Gastrocnemius medialis (tissue), 4 donors: ENCODE measurements at places on chromosomes 1 and 21.

DNA sequence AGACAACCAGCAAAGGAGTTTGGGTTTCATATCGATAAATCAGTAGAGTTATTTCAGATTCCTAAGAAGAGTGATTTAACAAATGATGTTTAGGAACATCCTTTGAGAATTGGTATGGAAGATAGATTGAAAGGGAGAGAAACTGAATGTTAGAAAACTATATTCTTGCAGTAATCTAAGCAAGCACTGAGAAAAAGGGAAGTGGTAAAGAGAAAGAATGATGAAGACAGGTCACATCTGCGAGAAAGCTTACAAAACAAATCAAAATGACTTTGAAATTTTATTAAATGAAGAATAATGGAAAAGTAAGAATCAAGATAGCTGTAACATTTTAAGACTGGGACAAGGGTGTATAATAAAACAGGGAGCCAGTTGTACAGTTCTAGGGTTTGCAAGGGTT lies 177.0 kb downstream of the HS2ST1 start:
- no peak for DNase-seq

GRCh38 chr21:43023175-43023574 lies 48.8 kb downstream of the PKNOX1 start:
- DNase-seq, result no peak

DNA sequence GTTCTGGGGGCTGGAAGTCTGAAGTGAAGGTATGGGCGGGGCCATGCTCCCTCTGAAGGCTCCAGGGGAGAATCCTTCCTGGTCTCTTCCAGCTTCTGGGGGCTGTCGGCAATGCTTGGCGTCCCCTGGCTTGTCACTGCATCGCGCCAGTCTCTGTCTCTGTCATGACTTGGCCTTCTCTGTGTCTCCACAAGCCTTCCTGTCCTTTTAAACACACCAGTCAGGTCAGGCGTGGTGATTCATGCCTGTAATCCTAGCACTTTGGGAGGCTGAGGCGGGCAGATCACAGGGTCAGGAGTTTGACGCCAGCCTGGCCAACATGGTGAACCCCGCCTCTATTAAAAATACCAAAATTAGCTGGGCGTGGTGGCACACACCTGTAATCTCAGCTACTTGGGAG lies 125.3 kb downstream of the ACTL8 start:
- no peak for DNase-seq

DNA sequence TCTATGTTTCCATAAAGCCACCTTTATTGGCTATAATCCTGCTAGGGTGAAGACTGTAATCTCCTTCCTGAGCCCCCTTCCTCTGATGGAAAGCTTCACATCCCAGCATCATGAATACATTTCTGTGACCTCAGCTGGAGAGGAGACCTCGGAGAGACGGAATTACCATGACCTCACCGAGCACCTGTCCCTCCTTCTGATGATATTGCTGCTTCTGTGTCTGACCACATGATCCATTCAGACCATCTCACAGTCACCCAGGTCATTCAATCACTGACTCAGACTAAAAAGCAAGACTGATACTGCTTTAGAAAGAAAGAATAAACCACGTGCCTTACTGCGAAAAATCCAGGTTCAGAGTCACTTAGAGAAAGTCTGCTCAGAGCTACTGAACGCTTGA lies 8.8 kb downstream of the KCND3 start:
- DNase-seq, result no peak

DNA sequence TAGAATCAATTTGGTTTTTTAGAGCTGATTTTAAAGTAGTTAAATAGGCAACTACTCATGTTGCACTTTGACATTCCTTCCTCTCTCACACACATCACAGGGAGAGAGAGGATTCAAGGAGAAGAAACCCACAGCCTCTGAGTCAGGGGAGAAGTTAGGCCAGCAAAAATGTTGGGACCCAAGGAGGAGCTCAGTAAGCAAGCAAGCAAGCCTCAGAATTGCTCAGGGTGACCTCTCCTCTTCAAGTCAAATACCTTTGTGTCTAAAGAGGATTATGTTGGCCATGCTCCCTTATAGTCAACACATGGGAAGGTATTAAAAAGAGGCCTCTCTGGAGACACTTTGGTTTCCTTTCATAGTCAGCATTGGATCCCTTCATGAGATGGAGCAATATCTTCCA lies 80.5 kb upstream of the WARS2 start:
- DNase-seq, result no peak

DNA sequence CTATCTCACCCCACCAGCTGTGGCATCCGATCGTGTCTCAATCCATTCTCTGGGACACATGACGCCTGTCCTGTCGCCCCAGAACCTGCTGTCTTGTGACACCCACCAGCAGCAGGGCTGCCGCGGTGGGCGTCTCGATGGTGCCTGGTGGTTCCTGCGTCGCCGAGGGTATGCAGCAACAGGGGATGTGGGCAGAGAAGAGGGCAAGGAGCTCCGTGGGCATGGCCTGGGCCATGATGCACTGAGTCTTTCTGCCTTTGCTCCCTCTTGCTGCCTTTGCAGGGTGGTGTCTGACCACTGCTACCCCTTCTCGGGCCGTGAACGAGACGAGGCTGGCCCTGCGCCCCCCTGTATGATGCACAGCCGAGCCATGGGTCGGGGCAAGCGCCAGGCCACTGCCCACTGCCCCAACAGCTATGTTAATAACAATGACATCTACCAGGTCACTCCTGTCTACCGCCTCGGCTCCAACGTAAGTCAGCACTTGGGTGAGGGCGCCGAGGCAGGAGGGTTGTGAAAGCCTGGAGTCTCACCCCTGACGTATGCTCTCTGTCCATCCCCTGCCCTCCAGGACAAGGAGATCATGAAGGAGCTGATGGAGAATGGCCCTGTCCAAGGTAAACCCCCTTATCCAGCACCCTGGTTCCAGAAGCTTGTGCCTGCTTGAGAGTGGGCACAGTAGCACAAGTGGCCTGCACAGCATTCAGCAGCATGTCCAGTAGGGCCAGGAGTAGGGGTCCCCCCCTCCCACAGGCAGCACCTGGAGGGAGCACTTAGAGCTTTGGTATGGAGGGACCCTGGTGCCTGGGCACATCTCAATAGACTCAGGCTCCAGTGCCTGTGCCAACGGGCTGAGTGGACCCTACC lies 8.8 kb downstream of the TINAGL1 start:
- no peak for DNase-seq

DNA sequence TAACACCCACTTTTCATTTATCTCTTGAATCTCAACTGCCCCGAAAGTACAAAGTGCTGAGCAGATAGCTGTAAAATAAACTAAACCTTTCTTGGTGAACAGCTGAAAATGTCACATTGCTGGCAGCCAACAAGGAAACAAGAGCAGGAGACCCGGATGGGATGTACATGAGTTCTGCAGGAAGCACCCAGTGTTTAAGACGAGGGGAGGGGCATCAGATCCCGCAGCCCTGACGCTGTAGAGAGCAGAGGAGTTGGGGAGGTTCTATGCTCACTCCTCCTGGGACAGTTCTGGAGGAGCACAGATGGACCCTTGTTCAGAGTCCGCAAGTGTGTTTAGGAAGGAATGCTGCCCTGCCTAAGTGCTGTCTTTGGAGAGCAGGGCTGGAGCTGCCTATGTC lies 32.0 kb upstream of the EPHA8 start:
- no peak for DNase-seq

- no peak for DNase-seq
These were observed at the start of gene S100A7A for GRCh38 chr1:153415850-153416570. S100A7A (plus strand) TSS chr1:153416520; CDS start chr1:153418083, 1,563 bp downstream.

GRCh38 chr1:61140778-61141177 lies 58.4 kb downstream of the NFIA start:
- DNase-seq, result no peak

DNA sequence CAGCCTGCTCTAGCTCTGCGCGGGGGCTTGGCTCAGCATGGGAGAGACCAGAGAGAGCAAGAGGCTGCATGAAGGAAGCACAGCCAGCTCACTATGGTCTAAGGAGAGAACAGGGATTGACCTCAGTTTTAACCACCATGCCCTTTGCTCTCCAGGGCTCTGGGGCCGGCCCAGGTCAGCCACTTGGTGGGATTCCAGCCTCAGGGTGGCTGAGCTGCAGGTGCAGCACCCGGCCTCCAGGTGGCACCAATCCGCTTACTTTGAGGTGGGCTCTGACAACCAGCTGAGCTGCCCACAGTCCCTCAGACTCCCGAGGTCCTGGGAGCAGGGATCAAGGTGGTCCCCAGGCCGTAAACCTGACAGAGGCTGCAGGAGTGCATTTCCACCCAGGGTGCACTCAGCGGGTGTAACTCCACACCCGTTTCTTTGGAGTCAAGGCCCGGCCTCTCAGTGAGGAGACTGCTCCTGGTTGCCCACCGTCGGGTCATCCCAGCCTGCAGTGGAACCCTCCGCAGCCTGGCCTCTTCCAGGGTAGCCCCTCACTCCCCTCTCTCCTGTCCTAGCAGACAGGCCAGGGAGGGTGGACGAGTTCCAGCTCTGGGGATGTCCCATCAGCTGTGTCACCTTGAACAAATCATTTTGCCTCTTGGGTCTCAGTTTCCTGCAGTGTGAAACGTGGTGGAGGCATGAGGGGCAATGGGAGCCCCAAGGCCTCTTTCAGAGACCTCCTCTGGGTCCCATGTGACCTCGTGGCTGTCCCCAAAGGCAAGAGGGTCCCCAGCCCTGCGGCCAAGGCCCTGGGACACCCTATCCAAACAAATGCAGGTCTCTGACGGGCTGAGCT lies 607 bp upstream of the LGR6 start:
- peak; percentile 42 for DNase-seq

DNA sequence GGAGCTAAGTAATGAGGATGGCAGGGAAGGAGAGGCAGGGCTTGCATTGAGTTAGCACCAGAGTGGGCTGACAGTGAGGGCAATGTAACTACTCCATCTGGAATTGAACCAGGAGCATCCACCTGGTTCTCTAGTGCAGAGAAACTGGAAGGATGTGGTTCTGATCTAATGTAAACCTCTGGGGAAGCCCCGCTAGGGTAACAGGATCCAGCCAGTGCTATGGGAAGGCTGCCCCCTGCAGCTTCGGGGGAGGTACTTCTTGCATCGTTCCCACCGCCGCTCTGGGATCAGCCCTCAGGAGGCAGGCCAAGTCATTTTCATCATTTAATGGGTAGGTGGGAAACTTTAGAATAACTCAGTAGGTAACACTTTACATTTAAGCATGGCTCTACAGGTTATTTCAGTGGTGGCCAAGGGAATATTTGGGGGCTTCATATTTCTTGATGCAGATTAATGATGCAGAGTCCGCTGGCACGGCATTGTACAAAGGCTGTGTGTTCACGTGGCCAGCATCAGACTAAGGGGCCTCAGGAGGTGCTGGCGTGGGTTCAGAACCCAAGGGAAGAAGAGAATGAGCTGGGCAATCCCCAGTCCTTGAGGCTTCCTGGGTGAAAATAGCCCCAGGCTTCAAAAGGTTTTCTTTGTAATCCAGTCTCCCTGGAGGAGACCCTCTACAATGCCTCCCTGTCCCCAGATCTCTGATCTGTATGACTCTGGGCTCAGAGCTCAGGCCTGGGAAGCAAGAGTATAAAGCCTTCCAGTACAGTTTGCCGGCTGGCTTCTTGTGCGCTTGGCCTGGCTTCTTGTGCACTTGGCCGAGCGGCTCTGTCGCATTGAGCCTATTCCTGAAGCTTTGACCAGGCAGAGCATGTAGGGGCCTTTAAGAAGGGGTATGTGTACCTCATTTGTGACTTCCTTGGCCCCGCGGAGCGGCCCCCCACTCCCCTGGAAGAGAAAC lies 26.4 kb upstream of the KAZN start:
- no peak for DNase-seq

DNA sequence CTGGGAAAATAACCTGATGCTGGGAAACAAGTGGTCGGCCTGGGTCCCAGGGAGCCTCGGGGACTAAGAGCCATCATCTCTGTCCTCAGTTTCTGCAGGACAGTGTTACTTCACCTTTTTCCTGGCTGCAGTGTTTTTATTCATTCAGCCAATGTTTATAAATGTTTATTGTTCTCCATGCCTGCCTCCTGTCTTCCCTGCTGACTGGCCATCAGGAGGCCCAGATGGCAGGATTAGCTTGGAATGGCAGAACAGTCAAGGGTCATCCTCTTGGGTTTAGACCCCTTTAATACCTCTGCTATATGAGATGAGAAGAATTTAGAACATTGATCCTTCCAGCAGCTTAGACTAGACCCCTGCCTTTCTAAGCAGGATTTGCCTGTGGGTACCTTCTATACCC lies 13.3 kb downstream of the MAPKAPK2 start:
- no peak for DNase-seq

- DNase-seq, result no peak
These were observed 45.8 kb downstream of the FOXD2 start for GRCh38 chr1:47483651-47484050.

DNA sequence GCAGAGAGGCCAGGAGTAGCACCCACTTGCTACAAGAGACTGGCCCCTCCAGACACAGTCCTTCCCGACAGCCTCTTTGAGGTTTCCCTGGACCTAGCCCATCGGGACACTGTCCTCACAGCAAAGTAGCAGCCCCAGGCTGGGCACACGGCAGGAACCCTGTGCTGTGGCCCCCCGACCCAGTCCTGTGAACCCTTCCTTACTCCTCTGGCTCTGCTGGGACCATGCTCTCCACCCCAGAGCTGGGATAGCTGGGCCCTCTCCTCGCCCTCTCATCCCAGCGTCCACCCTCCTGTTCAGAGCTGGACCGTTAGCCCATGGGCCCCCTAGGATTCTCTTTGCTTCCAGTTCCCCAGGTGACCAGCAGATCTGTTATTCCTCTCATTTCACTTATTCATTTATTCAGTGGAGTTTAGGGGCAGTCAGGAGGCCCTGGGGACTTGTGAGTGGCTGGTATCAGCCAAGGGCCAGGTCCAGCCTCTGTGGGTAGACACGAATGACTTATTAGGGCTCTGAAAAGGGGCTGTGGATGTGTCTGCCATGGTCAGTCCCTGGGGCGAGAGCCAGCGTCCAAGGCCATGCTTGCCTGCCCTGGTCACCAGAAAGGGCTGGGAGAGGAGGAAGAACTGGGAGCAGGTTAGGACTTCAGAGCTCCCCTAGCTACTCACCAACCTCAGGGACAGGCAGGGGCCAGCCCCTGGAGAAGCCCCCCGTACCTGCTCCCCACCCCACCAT lies 117.6 kb upstream of the RUNX3 start:
- no peak for DNase-seq

- DNase-seq, result no peak
These were observed 349.4 kb downstream of the HLX start for GRCh38 chr1:221228594-221228993.

- no peak for DNase-seq
These were observed 3.1 kb downstream of the KCTD3 start for GRCh38 chr1:215569986-215570824.

- DNase-seq, result no peak
These were observed 21.3 kb downstream of the ZNF362 start for GRCh38 chr1:33277488-33278084.

- DNase-seq, result no peak
These were observed 190.7 kb upstream of the RUNX1 start for GRCh38 chr21:35239811-35240219.

- no peak for DNase-seq
These were observed 75.9 kb downstream of the VWA5B1 start for GRCh38 chr1:20366463-20367115.

DNA sequence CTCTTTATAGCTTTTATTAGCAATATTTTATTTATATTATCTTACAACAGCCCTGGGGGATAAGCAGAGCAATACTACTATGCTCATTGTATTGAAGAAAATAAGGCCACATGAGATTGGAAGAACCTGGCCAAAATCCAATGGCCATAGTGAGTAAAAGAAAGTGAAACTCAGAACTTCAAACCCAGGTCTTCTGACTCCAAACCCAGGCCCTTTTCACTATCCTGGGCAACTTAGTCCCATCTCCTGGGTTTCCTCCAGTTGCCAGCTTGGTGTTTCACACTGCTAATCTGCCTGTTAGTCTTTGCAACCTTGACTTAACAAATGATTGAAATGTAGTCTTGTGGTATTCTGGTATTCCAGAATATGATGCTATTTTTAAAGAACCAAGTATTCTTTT lies 22.4 kb upstream of the EXO1 start:
- DNase-seq, result no peak

GRCh38 chr1:20191266-20191825 lies 5.0 kb upstream of the PLA2G2C start:
- DNase-seq, result no peak
